ENCODE measurements at places on chromosomes 3 and 15. TPM values are rescaled to one million over a fixed set of nuclear protein-coding genes. Genes with fewer than 3 reads are reported as not detected.

Gene GPR176
- total RNA-seq: 5.7 TPM

Gene PPP1R2
- total RNA-seq: 126 TPM

Gene TMIE
- total RNA-seq: not detected

Gene SCN5A
- total RNA-seq: 0.83 TPM

Gene CADPS
- 8.8 TPM for total RNA-seq

Gene GHSR
- total RNA-seq: not detected

Gene TMEM40
- total RNA-seq: not detected

Gene SNX22
- total RNA-seq: not detected

Gene TMEM207
- total RNA-seq: not detected

DNA sequence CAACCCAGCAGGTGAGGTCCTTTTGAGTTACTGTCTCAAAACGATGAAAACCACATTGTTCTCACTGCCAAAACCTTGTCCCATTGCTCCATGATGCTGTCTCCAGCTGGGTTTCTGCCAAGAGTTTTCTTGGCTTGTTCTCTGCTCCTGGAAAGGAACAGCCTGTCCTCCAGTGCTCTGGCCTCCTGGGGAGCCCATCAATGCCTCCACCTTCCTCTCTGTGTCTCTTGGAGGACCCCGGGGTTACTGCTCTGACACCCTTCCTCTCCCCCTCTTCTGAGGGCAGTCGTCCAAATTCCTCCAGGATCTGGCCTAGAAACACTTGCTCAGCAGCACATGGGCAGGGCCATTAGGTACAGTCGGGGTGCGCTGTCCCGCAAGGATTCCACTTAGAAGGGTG, 63.9 kb upstream of the RGMA start:
- DNase-seq: peak; percentile 94

GRCh38 chr3:116256843-116257485, 188.3 kb downstream of the LSAMP start:
- no peak for DNase-seq

GRCh38 chr15:39860200-39860599, 59.9 kb downstream of the GPR176 start:
- no peak for DNase-seq

DNA sequence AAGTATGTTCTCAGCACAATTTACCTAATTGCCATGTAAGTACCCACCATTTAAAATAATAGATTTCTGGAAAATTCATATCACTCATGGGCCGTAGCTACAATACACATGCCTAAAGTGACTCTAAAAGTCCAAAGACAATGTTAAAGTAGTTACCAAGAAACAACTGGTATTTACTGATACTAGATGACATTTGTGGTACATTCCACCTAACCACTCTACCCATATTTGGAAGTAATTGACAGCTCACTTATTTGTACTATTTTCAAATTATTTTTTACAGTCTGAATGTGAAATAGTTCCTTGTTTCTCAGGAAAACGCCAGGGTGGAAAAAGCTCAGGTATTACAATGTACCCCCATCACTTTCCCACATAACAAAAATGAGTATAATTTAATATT, 573.0 kb downstream of the MECOM start:
- no peak for DNase-seq

- DNase-seq: no peak
Measured at GRCh38 chr3:18066899-18067582, 324.6 kb upstream of the TBC1D5 start.

DNA sequence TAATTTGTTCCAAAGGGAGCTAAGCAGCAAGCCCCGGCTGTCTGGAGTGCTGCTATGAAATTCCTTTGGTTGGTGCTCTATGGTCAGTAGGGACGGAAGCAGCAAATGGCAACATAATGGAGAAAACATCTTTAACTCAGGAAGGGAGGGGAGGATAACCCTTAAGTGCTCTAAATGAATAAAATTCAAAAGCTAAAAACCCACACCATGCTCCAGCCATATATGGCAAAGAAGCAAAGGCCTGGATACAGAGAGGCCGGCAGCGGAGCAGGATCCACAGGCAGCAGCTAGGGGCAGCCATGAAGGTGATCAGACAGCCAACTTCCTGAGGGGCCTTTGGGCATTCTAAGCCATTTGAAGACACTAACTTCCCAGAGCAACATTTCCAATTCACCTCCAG, 38.9 kb downstream of the IL17RD start:
- DNase-seq: no peak

GRCh38 chr3:186241910-186242821, 119.9 kb downstream of the DGKG start:
- DNase-seq: peak; percentile 79

- DNase-seq: no peak
Measured at GRCh38 chr15:29045717-29046116, 159.9 kb downstream of the APBA2 start.

GRCh38 chr3:62048577-62048976, 324.8 kb downstream of the FEZF2 start:
- no peak for DNase-seq

DNA sequence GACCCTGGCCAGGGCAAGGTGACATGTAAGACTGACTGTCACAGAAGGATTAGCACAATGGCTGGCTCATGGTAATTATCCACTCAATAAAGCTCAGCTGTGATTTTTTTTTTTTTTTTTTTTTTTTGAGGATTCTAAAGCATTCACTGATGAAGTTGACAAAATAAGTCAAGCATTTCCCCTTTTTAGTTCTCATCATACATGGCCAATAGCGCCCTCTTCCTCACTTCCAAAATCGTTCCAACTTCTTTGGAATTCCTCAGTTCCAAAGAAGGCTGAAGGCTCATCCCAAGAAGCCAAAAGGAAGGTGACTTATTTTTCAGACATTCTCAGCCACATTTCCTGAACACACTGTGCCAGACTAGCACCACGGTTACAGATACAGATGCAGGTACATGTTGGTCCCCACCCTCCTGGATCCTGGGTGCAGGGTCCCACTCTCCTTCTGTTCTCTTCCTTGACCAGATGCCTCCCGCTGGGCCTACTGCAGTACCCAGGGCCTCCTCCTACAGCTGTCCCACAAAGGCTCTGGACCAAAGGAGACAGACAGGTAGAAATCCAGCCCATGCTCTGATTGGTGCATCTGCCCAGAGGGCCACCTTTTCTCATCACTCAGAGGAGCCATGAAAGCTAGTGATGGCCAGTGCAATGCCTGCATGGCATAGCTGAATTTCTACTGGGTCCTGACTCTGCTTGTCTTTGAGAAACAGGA, 202.6 kb downstream of the UACA start:
- DNase-seq: peak; percentile 20

- no peak for DNase-seq
Measured at GRCh38 chr15:29685156-29686078, 136.9 kb downstream of the TJP1 start.

- no peak for DNase-seq
Measured at GRCh38 chr15:33370623-33371020, 59.9 kb downstream of the RYR3 start.
